EL (cell line): ENCODE measurements at places on chromosomes 4 and X.

DNA sequence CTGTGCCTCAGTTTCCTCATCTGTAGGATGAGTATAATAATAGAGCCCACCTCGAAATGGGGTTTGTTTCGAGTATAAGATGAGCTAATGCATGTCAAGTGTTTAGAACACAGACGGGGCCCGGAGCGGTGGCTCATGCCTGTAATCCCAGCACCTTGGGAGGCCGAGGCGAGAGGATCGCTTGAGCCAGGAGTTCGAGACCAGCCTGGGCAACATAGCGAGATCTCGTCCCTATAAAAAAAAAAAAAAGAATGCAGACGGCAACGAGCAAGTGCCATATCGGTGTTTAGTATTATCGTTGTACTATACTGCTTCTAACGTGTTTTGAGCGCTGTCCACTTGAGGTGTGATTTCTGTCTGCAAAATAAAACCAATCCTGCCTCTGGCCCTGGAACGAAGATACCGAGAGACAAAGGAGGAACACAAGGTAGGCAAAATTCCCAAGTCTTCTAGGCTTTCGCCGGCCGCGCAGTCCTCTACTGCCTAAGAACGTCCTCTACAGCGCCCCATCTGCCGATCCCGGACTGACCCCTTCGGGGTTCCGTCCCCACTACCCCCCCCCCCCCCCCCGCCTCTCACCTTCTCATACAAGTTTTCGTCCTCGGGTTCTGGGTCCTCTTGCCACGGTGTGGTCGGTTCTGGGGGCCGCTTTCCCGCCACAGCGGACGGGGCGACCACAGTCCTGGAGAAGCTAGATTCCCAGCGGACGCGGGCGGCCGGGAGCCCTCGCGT is 442 bp downstream of the NDUFB11 start:
- peak; percentile 29 for DNase-seq

DNA sequence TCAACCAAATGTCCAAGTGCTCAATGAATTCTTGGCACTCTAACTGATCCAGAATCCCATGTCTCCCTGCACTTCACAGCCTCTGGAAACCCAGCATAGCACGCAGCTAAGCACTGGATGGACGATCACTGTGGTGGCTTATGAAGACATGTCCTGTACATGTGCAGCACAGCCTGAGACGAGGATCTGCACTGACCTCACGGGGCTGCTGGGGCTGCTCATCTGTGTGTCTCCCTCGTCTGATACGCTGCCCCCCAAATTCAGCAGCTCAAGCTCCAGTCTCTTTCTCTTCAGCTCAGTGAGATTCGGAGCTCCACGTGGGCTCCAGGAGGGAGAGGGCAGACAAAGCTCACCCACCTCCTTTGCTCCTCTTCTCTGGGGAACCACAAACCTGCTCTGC is 126.9 kb downstream of the CPZ start:
- no peak for DNase-seq

DNA sequence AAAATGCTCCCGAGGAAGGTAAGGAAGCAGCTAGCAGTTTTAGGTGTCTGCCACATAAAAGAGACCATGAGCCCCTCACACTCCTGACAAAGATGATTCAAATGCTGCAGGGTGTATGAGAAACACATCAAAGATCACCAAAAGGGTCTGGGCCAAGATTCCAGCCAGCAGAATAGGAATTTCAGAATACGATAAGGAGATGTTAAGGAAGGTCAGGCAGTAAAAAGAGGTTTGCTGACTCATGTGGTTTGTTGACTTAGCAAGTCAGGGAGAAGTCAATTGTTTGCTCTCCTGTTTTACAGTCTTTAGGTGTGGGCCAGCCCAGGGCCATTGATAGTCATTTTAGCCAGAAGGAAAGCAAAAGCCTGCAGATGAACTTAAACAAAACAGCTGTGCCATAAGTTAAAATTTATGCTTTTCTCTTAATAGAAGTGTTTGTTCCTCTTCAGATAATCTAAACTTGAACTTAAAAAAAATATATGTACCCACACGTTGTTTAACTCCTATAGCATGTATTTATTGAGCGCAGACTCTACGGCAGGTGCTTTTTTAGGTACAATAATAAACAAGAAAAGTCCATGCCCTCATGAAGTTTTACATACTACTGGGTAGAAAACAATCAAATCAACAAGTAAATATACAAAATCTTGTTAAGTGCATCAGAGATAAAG is 115.6 kb downstream of the CAMK2D start:
- DNase-seq, result peak; percentile 75

DNA sequence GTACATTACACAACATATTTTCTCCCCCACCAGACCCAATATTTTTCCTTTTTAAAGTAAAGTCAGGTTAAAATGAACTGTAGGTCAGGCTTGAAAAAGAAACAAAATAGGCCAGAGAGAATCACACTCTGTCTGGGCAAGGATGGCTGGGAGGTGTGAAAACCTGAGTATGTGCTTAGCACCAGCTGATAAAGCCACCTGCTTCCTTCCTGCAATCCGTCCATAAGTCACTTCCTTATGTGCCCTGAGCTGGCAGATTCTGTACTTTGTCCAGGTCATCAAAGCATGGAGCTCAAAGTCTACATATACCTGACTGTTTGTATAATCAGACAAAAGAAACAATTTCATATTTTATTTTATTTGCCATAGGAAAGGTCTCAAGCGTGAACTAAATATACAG is 37.7 kb downstream of the ANTXR2 start:
- DNase-seq, result no peak

DNA sequence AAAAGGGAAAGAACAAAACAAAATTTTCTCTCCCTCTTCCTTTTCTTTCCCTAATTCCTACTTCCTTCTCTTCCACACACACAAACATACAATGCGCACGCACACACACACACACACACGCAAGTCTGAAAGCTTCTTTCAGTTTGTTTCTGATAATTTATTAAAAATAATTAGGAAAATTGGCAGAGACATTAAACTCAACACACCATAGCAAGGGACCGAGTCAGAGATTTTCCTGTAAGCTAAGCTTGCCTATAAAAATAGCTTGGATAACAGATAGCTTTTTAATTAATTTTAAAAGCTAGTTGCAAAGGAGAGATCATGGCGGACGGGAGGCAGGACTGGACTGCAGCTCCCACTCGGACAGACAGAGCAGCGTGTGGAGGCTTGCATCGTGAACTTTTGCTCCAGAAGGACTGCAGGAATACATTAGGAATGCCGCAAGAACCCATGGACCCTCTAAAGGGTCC is 92.6 kb upstream of the MAPK10 start:
- DNase-seq, result no peak

- DNase-seq, result no peak
Measured at GRCh38 chr4:186553717-186554116, 1.6 kb downstream of the MTNR1A start.
